Activated CD4-positive, alpha-beta T cell treated with anti-CD3 and anti-CD28 coated beads for 24 hours (primary cell): ENCODE measurements at places on chromosomes 5 and 9.

- peak; percentile 65 for DNase-seq
Measured at GRCh38 chr9:6715755-6716643, 41.8 kb upstream of the KDM4C start.

- no peak for DNase-seq
Measured at GRCh38 chr5:123814801-123815470, 303.0 kb downstream of the CSNK1G3 start.

GRCh38 chr5:117943541-117943940 lies 1044.8 kb downstream of the DTWD2 start:
- no peak for DNase-seq

GRCh38 chr9:84357275-84357674 lies 16.7 kb upstream of the SLC28A3 start:
- no peak for DNase-seq

- DNase-seq, result no peak
Measured at GRCh38 chr5:123474228-123474627, 37.7 kb upstream of the CSNK1G3 start.

DNA sequence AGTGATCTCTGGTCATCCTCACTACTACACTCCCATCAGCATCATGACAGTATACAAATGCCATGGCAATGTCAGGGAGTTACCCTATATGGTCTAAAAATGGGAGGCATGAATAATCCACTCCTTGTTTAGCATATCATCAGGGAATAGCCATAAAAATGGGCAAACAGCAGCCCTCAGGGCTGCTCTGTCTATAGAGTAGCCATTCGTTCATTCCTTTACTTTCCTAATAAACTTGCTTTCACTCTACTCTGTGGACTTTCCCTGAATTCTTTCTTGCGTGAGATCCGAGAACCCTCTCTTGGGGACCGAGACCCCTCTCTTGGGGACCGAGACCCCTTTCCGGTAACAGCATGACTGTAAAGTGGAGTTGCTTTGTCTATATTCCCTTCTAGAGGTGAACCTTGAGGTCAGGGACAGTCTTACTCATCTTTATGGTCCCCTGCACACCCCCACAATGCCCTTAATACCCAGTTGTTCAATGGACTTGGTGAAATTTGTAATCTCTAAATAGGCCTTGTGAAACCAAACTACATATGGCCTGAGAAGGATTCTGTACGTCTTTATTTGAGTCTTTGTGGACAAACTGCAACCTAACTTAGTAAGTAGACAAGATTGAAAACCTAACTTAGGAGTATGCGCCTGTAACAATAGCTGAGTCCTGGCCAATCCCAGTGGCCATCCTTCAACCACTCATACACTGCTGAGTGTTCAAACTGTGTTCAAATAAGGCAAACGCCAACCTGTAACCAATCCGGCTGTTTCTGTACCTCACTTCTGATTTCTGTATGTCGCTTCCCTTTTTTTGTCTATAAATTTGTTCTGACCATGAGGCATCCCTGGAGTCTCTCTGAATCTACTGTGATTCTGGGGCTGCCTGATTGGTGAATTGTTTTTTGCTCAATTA lies 32.3 kb upstream of the UBTD2 start:
- DNase-seq, result no peak

- no peak for DNase-seq
Measured at GRCh38 chr5:37015795-37016666, 139.5 kb downstream of the NIPBL start.

GRCh38 chr5:83255268-83255667 lies 177.9 kb downstream of the XRCC4 start:
- no peak for DNase-seq

- no peak for DNase-seq
Measured at GRCh38 chr5:165296401-165297130, 1791.1 kb downstream of the MAT2B start.

DNA sequence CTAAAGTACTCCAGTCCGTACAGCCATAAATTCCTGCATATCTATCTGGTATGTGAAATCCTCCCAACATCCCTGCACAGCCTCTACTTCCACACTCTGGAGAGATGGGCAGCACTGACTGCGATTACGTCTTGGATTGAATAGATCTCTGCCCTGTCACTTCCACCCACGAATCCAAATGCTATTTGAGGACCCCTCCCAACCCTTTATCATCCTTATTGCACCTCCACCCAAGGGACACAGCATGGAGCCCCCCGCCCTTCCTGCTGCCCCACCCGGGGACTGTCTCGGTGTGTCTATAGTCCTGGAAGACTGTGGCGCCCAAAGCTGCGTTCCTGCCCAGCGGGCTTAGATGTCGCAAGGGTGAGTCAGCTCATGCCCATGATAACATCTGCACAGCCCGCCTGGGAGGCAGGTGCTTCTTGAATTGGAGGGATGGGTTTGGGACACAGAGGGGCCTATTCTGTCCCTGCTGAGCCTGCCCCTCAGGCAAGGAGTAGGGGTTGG lies 105.7 kb upstream of the HAND1 start:
- no peak for DNase-seq

DNA sequence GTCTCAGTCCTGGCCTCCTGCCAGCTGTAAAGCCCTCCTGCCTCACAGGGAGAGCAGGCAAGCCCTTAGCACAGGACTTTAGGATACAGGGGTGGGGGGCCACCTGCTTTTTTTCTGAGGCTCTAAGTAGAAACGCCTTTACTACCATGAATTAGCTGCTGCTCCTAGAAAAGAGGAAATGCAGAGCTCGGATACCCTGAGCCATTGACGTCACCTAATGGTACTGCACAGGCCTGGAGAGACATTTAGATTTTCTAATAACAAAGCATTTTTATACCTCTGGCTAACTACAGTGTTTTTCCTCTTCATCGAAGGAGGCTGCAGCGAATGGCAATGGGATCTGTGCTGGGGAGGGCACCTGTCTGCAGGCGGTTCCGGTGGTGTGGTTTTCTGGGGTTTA lies 137.0 kb downstream of the WDR41 start:
- no peak for DNase-seq

GRCh38 chr5:98927242-98927988 lies 1.4 kb downstream of the CHD1 start:
- DNase-seq, result peak; percentile 24

DNA sequence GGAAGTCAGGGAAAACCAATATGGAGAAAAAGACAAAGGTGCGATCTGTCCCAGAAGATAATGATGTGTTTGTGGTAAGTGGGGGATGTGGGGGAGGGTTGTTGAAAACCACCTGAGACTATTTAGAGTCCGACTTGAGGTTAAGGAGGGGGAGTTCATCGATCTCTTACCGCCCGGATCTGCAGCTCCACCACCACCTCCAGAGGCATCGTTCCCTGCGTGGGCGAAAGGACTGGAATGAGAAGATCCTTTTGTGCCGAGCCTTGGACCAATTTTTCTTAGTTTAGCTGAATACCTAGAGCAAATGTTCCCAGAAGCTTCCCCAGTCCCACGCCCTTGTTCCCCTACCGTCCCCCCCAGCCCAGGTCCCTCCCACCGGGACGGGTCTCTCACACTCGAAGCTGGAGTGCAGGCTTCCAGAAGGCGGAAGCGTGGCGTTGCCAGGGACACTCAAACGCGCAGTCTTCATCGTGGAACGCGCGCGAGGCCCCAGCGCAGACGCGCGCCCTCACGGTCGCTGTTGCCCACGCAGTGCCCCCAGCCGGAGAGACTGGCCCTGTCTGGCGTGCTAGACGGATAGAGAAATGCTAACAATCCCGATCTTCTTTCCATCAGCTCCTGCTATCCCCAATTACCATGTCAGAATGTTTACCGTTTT lies at the start of gene SPATA6L:
TSS of gene SPATA6L (minus strand) at position 439 of the 658 bp plus-strand sequence. CDS start at position 209, 230 bp downstream.
- DNase-seq, result peak; percentile 19

DNA sequence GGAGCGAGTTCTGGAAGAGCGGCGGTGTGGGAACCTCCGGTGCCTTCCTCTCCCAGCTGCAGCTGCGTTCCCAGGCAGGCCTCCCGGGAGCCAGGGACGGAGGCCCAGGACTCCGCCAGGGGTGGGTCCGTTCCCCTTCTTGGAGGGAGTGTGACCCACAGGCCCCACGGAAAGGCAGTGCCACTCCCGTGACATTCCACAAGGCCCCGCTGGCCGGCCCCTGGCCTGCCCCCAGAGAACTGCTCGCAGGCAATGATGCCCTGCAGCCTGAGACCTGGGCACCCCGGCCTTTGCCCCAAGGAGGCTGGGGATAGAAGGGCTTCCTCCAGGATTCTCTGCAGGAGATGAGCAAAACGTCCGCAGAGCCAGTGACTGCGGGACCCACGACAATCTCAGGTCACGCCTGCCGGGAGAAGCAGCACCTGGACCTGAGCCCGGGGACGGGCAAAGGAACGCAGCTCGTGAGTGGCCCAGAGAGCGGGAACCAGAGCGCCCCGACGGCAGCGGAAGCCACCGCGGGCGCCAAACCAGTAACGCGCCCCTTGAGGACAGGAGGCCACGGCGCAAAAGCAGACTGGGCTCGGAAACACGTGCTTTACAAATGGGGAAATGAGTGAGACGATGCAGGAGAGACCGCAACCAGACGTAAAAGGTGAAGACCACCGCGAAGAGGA lies 9.3 kb downstream of the OBP2B start:
- peak; percentile 35 for DNase-seq
